Neural progenitor cell (in vitro differentiated cells): ENCODE measurements at places on chromosomes 11 and 22. TPM values are rescaled to one million over a fixed set of nuclear protein-coding genes. Genes with fewer than 3 reads are reported as not detected.

Gene BTG4
- not detected in 2 replicates for total RNA-seq

GRCh38 chr22:22520020-22520656, at the start of gene ZNF280A:
Gene ZNF280A (minus strand): TSS chr22:22520270. CDS start chr22:22515630, 4,640 bp downstream.
- peak within 1 kb of the TSS; percentile 34 for H3K4me3 ChIP-seq
- H3K36me3 ChIP-seq, result no peaks in the 10 kb centered on the region
- peaks cover 21% of the 10 kb centered on the region for H3K4me1 ChIP-seq
- peak; percentile 47 for DNase-seq
- peaks cover 46% of the 10 kb centered on the region for H3K27me3 ChIP-seq
- H3K27ac ChIP-seq, result no peak within 1 kb of the TSS

- H3K36me3 ChIP-seq, result no peaks in the 10 kb centered on the region
- peak; percentile 66 for DNase-seq
- peaks cover 24% of the 10 kb centered on the region for H3K27me3 ChIP-seq
- H3K4me1 ChIP-seq, result peaks cover 10% of the 10 kb centered on the region
- H3K27ac ChIP-seq, result no peak overlapping the region
Measured at GRCh38 chr11:69249311-69250185, 44.4 kb upstream of the MYEOV start.

Gene CYB5R2
- 24.6 and 37.1 TPM in 2 replicates for total RNA-seq

DNA sequence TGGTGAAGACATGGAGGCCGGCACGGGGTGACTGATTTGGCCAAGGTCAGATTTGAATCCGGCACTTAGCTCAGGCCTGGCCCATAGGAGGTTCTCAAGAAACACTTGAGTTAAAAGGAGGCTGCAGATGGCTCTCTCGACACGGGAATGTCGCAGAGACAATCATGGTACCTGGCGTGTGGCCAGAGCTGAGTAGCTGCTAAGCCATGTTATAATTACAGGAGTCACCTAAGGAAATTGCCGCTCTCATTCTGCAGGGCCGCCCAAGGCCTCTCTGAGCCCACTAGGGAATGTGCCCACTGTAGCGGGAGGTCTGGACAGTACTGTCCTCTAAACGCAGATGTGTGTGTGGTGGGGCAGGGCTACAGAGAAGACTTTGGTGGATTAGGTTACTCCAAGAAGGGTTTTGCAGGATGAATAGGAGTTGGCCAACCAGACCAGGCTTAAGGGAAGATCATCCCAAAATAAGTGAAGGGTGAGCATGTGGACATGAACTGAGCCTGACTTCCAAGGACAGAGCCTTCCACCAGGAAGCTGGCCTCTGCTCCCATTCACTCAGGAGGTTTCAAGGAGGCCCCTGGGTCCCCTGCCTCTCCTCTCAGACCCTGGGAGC, 19.3 kb upstream of the PRR5 start:
- H3K36me3 ChIP-seq, result no peaks in the 10 kb centered on the region
- DNase-seq, result no peak
- peaks cover 6% of the 10 kb centered on the region for H3K4me1 ChIP-seq
- no peak overlapping the region for H3K27ac ChIP-seq
- H3K4me3 ChIP-seq, result no peak overlapping the region

DNA sequence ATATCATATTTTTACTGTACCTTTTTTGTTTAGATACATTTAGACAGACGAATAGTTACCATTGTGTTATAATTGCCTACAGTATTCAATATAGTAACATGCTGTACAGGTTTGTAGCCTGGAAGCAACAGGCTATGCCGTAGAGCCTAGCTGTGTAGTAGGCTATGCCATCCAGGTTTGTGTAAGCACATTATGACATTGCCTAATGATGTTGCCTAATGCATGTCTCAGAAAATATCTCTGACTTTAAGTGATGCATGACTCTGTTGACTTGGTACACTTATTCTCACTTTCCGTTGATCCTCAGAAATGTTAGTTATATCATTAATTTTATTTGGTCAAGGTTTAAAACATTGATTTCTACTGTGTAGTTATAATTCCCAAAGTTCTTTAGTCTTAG, 39.9 kb downstream of the OR2AT4 start:
- DNase-seq, result no peak
- H3K4me1 ChIP-seq, result no peaks in the 10 kb centered on the region
- H3K36me3 ChIP-seq, result no peaks in the 10 kb centered on the region
- no peak overlapping the region for H3K4me3 ChIP-seq

DNA sequence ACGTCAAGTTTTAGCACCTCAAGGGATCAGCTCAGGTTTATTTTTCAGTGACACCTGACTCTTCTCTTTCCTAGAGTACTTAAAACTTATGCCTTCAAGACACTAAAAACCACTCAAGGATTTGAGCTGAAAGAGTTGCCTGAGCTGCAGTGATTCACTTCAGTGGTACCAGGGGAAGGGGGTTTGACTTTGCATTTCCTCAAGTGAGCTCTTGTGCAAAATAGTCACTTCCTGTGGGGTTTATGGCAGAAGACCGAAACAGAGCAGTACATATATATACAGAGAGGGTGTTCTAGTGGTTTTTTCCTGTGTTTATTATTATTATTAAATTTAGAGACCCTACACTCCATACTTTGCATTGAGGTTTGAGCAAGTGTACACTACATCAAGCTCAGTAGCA, 60.7 kb downstream of the DBX1 start:
- no peaks in the 10 kb centered on the region for H3K27me3 ChIP-seq
- no peaks in the 10 kb centered on the region for H3K36me3 ChIP-seq
- H3K4me1 ChIP-seq, result no peaks in the 10 kb centered on the region
- no peak for DNase-seq
- no peak overlapping the region for H3K4me3 ChIP-seq

Gene APLNR
- total RNA-seq, result 1.6 and 1.8 TPM in 2 replicates

DNA sequence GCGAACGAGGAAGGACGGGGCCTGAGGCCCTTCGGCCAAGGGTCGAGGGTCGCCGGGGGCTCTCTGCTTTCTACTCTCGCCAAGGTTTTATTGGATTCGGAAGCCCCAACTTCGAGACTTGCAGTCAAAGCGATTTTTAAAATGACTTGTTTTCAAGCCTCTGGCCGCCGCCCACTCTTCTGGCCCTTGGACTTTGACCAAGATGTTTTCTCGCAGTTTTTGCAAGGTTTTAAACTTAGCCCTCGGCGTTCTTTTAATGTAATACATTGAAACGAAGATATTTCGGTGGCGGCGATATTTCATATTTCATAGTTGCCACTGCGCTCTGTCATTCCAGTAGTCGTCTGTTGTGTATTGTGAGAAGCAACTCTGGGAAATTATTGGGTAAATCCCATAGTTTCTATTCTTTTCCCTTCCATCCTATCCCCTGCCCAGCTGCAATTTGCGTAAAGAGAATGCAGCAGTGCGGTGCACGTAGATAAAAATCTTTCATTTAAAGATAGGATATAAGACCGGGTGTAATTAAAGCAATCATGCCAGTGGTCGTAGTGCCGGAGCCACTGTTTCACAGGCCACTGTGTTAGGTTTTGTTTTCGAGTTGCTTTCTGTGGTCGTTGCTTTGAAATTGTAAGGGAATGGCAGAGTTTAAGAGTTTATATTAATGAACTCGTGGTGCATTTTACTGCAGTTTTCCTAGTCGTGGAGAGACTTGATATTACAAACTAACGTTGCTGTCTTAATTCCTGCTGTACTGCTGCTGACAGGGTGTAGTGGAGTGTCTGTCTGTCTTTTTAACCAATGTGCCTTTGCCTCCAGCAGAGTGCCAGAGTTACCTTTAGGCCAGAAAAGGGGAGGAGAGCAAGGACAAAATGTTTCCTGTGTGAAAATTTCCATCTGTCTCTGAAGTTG, 702 bp downstream of the BIRC2 start:
- peaks cover 14% of the 10 kb centered on the region for H3K4me1 ChIP-seq
- H3K27me3 ChIP-seq, result no peaks in the 10 kb centered on the region
- H3K4me3 ChIP-seq, result peak overlapping the region; percentile 81

Gene HTR3A
- total RNA-seq, result 0.19 TPM in 1 of 2 replicates, not detected in the other

DNA sequence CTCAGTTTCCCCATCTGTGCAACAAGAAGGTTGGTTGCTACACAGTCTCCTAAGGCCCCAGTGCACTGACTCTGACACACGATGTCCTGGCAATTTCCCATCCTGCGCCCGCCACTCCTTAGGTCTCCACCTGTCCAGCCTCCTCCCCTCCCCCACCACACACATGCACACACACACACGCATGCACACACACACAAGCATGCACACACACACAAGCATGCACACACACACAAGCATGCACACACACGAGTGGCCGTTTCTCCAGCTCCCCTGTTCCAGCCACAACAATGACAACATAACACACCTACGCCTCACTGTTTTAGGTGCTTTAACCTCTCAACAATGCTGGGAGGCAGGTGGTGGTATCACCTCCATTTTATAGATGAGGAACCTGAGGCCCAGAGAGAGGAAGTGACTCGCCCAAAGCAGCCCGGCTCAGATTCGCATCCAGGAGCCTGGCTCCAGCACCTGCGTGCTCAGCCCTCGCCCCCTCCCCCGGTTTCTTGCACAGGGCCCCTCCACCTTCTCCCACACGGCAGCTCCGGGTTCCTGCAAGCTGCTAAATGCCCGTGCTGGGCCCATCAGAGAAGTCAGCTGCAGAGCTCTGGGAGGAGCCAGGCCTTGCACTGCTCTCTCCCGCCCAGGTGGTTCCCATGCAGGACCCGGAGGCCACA, 13.0 kb downstream of the CYTH4 start:
- no peaks in the 10 kb centered on the region for H3K36me3 ChIP-seq
- no peaks in the 10 kb centered on the region for H3K4me1 ChIP-seq
- no peak overlapping the region for H3K27ac ChIP-seq
- H3K27me3 ChIP-seq, result no peaks in the 10 kb centered on the region
- no peak overlapping the region for H3K4me3 ChIP-seq

DNA sequence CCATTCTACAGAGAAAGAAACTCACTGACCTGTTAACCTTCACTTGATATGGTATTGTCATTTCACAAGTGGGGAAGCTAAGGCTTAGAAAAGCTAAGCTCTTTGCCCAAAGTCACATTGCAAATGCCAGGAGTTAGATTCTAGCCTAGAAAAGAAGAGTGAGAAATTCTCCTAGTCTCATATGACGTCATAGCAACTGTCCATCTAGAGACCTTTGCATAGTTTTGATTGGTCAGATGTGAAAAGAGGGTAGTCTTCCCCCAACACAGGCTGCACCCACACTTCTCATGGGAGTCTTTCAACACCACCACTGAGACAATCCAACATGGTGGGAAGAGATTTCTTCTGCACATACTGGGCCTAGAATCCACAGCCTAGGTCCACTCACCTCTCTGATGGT, 197.9 kb downstream of the NTM start:
- no peak overlapping the region for H3K27ac ChIP-seq
- no peaks in the 10 kb centered on the region for H3K36me3 ChIP-seq
- H3K4me1 ChIP-seq, result peaks cover 14% of the 10 kb centered on the region
- no peak overlapping the region for H3K4me3 ChIP-seq
- no peaks in the 10 kb centered on the region for H3K27me3 ChIP-seq

Gene HSPB2
- not detected in 2 replicates for total RNA-seq
